ENCODE measurements at places on chromosomes 4 and X.

GRCh38 chrX:471281-471680 lies 84.6 kb upstream of the PPP2R3B start:
- no peak overlapping the region for H3K4me3 ChIP-seq
- no peaks in the 10 kb centered on the region for H3K4me1 ChIP-seq
- no peaks in the 10 kb centered on the region for H3K27me3 ChIP-seq
- DNase-seq: no peak
- no peaks in the 10 kb centered on the region for H3K36me3 ChIP-seq

- no peak overlapping the region for H3K27ac ChIP-seq
- no peak overlapping the region for H3K4me3 ChIP-seq
- DNase-seq: no peak
- H3K4me1 ChIP-seq: no peaks in the 10 kb centered on the region
These were observed 20.3 kb downstream of the L1CAM start for GRCh38 chrX:153865685-153866084.

DNA sequence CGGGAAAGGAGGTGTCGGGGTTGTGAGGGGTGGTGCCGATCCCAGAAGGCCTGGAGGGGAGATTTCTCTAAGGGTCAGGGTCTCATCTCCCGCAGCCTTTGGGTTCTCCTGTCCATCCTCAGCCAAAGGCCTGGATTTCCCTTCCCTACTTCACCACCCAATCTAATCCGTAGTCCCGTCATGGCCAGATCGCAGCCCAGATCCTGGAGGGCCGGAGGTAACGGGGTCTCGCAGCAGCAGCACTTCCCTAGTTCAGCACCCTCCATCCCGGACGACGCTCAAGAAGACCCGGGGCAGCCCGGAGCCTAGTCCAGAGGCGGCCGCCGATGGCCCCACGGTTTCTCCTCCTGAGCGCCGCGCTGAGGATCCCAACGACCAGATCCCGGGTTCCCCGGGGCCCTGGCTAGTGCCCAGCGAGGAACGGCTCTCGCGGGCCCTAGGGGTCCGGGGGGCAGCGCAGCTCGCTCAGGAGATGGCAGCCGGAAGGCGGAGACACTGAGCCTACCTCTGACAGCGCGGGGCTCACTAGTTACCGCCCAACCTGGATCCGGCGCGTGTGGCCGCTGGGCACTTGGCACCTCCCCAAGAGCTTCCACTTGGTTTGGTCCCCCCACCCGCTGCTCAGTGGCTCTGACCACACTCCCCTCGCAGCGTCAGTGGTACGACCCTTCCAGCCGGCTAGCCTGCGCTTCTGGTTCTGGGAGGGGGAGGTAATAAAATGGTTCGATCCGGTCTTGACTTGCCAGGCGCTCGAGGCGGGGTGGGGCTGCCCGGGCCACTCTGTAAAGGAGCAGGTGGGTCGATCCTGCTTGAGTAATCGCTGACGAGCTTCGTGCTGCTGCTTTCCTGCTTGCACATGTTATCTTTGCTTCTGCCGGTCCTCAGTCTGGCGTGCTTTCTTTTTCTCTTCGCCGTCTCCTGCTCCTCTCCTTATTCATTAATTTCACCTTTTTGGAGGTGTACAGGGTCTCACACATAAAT lies 3.6 kb downstream of the MAGIX start:
- H3K27ac ChIP-seq: peak overlapping the region; percentile 98
- H3K4me3 ChIP-seq: peak overlapping the region; percentile 17
- no peaks in the 10 kb centered on the region for H3K27me3 ChIP-seq
- H3K36me3 ChIP-seq: no peaks in the 10 kb centered on the region

- H3K4me1 ChIP-seq: no peaks in the 10 kb centered on the region
- no peak for DNase-seq
- no peaks in the 10 kb centered on the region for H3K27me3 ChIP-seq
- H3K4me3 ChIP-seq: no peak overlapping the region
These were observed 17.8 kb downstream of the AMER1 start for GRCh38 chrX:64187762-64188150.

DNA sequence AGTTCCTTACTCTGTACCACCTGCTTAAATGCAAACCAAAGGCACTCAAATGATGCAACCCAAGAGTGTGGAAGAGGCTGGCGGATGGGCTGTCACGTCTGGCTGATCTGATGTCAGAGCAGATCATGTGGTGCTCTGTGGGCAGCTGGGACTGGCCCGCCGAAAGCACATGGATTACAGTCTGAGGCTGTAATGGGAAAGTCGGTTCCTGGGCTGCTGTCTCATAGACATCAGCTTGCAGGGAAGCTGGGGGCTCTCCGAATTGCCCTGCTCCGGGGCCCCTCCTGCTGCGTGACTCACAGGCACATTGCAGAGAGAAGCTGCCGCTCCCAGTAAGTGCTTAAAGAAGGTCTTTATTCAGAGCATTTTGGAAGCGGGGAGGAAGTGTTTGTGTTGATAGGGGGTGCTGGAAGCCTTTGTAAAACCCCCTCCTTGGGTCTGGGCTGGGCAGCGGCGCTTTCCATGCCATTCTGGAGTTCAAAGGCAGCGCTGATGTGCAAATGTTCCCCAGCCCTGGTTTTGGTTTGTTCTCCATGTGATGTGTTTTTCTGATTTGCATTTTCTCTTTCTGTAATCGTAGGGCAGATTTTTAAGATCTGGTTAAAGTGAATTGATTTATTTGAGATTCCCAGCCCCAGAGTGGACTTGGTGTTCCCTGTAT lies 181.1 kb downstream of the LARP7 start:
- no peak overlapping the region for H3K27ac ChIP-seq
- no peaks in the 10 kb centered on the region for H3K36me3 ChIP-seq
- peak overlapping the region; percentile 9 for H3K4me3 ChIP-seq

- DNase-seq: peak; percentile 51
- peak overlapping the region; percentile 90 for H3K27ac ChIP-seq
- H3K27me3 ChIP-seq: no peaks in the 10 kb centered on the region
- H3K4me3 ChIP-seq: peak overlapping the region; percentile 76
- no peaks in the 10 kb centered on the region for H3K36me3 ChIP-seq
These were observed 751 bp upstream of the RGS12 start for GRCh38 chr4:3291969-3292570.

GRCh38 chr4:159689526-159689925 lies 586.6 kb downstream of the RAPGEF2 start:
- no peak for DNase-seq
- no peak overlapping the region for H3K4me3 ChIP-seq
- H3K27ac ChIP-seq: no peak overlapping the region
- no peaks in the 10 kb centered on the region for H3K4me1 ChIP-seq

- H3K4me3 ChIP-seq: no peak overlapping the region
- H3K4me1 ChIP-seq: no peaks in the 10 kb centered on the region
- no peaks in the 10 kb centered on the region for H3K36me3 ChIP-seq
These were observed 1293.6 kb upstream of the TENM3 start for GRCh38 chr4:180949424-180950213.

GRCh38 chr4:45131020-45131419 lies 404.7 kb upstream of the GNPDA2 start:
- no peak for DNase-seq
- H3K4me1 ChIP-seq: no peaks in the 10 kb centered on the region
- H3K4me3 ChIP-seq: no peak overlapping the region

GRCh38 chr4:140867356-140867755 lies 111.2 kb upstream of the TBC1D9 start:
- no peaks in the 10 kb centered on the region for H3K36me3 ChIP-seq
- H3K4me1 ChIP-seq: no peaks in the 10 kb centered on the region
- no peak overlapping the region for H3K27ac ChIP-seq
- DNase-seq: no peak
- H3K27me3 ChIP-seq: no peaks in the 10 kb centered on the region
- no peak overlapping the region for H3K4me3 ChIP-seq

GRCh38 chrX:41629539-41629938 lies 59.2 kb upstream of the GPR34 start:
- H3K36me3 ChIP-seq: no peaks in the 10 kb centered on the region
- H3K4me1 ChIP-seq: no peaks in the 10 kb centered on the region
- DNase-seq: no peak
- no peak overlapping the region for H3K4me3 ChIP-seq
- H3K27ac ChIP-seq: no peak overlapping the region

DNA sequence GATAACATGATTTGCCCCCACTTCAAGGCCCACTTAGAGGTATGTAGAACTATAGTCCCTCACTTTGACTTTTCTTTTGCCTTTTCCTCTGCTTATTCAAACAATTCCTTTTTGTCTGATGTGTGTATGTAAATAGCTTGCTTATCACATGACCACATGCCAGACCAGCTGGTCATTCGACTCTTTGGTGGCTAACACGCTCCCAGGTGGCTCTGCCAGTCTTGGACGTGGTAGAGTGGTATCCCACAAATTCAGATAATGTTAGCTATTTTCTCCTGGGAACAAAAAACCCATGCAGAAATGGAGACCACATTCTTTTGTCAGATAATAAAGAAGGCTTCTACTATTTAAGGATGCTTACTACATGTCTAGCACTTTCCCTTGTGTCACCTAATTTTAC lies 47.9 kb downstream of the ARHGAP24 start:
- DNase-seq: no peak
- H3K4me1 ChIP-seq: no peaks in the 10 kb centered on the region
- no peak overlapping the region for H3K4me3 ChIP-seq
- no peak overlapping the region for H3K27ac ChIP-seq
- no peaks in the 10 kb centered on the region for H3K36me3 ChIP-seq

DNA sequence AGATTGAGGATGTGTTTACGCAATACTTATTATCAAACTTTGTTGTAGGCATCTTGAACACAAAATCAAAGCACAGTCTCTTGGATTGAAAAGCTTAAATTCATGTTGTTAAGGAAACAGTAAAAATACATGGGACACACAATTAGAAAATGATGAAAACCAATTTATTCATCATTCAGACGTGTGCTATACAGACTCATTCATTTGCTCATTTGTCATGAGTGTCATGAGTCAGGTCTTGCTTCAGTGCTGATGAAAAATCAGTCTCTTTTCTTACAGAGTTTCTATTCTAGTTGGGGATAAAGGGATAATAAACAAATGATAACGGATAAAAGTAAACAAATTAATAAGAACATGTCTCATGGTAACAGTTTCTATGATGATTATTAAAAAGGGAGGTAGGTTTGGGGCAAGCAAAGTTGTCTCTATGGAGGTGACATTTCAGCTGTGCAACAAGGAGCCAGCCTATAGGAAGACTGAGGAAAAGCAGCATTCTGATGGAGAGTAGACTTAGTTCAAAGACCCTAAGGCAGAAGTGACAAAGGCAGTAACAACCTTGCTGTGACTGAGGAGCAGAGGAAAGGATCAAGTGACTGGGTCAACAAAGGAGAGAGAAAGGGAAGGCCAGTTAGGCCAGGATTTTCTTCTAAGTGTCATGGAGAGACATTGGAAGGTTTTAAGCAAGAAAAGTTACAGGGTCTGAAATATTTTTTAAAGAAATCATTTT lies 224.0 kb upstream of the HHIP start:
- DNase-seq: no peak
- H3K36me3 ChIP-seq: no peaks in the 10 kb centered on the region
- no peak overlapping the region for H3K27ac ChIP-seq
- no peaks in the 10 kb centered on the region for H3K27me3 ChIP-seq
- H3K4me3 ChIP-seq: no peak overlapping the region
- H3K4me1 ChIP-seq: no peaks in the 10 kb centered on the region

DNA sequence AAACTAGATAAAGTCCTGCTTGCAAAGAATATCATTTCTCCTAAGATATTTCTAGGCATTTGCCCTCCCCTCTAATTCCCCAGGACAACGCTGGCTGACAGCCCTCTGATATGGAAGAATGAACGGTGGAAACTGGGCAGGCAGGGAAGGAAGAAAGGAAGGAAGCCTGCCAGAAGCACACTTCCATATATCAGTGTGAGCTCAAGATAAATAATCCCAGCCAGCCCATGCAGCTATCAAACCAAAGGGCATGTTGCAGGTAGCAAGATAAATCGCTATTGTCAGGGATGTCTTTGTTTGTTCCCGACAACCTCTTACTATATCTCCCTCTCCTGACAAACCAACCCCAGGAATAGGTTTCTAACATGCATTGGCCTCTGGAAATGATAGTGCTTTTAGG lies 412.8 kb downstream of the HNRNPD start:
- H3K27me3 ChIP-seq: no peaks in the 10 kb centered on the region
- no peak overlapping the region for H3K27ac ChIP-seq
- H3K36me3 ChIP-seq: no peaks in the 10 kb centered on the region
- H3K4me3 ChIP-seq: no peak overlapping the region
- DNase-seq: no peak
- H3K4me1 ChIP-seq: no peaks in the 10 kb centered on the region

GRCh38 chrX:40155589-40156469 lies 58.1 kb upstream of the BCOR start:
- peaks cover 3% of the 10 kb centered on the region for H3K4me1 ChIP-seq
- H3K4me3 ChIP-seq: peak overlapping the region; percentile 15
- no peak for DNase-seq
- H3K27ac ChIP-seq: peak overlapping the region; percentile 53

DNA sequence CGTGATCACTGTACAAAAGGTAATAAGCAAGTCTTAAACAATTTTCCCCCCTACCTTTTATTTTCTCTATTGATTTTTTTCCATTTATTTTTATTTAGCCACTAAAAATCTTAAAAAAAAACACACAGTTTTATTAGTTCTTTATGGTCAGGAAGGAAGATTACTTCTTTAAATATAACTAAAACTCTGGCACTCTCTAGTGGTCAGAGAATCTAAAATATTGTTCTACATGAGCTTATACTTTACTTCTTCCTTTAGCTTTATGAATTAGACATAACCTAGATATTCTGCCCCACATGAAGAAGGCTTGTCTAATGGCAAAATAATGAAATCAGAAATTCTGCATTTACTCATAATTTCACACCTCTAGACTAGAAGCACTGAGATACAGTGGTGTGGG lies 135.2 kb downstream of the PDE5A start:
- no peak overlapping the region for H3K4me3 ChIP-seq
- H3K27me3 ChIP-seq: no peaks in the 10 kb centered on the region
- H3K27ac ChIP-seq: no peak overlapping the region

DNA sequence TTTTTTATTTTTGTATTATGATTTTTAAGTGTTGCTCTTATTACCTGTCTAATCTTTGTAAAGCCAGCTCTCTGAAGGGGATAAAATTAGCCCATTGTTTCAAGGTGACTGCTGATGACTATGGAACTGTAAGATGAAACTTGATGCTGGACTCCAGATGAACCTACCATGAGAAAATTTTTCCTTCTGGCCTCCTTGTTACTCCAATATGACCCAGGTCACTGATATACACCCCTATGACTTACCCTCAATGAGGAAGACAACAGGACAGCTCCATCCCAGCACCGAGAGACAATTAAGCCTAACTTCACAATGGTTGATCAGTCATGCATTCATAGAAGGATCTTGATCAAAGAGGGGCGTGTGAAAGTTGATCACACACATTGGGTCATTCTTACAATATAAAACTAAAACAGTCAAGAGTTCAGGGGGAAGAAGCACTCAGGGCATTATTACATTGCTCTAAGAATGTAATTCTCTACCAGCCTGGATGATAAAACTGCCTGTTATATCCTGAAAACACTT lies 230.8 kb upstream of the AGTR2 start:
- H3K27ac ChIP-seq: no peak overlapping the region
- no peaks in the 10 kb centered on the region for H3K36me3 ChIP-seq
- no peak overlapping the region for H3K4me3 ChIP-seq
- no peaks in the 10 kb centered on the region for H3K4me1 ChIP-seq

DNA sequence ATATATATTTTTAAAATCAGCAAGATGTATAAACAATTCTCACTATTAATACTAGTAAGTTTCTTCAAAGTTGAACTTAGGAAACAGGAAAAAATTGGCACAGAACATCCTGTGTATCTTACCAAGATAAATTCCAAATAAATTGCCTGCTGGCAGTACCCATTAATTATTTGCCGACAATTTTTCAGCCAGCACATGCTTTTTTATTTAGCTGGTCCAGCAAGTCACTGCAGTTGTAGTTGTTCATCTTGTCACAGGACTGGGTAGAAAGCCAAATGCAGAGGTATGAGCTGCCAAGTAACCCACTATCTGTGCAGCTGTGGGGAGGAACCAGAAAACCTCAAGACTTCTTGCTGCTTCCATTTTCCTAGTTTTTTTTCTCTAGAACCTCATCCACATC lies 113.4 kb downstream of the PACRGL start:
- no peaks in the 10 kb centered on the region for H3K36me3 ChIP-seq
- H3K4me1 ChIP-seq: no peaks in the 10 kb centered on the region
- no peaks in the 10 kb centered on the region for H3K27me3 ChIP-seq
- no peak overlapping the region for H3K27ac ChIP-seq

Data from left lung (tissue), 14 donors.